Smooth muscle cell of the coronary artery (primary cell): ENCODE measurements at places on chromosomes 7 and 10. TPM values are rescaled to one million over a fixed set of nuclear protein-coding genes. Genes with fewer than 3 reads are reported as not detected.

The PTPRZ1 gene
- 0.12 and 0.15 TPM in 2 replicates for total RNA-seq

The MYH16 gene
- 0.08 TPM in 1 of 2 replicates, not detected in the other for total RNA-seq

The NAT16 gene
- total RNA-seq, result not detected in 2 replicates

The HERC4 gene
- 36.0 and 38.2 TPM in 2 replicates for total RNA-seq

The MSMB gene
- not detected in 2 replicates for total RNA-seq

The PRSS1 gene
- not detected in 2 replicates for total RNA-seq

The NYAP1 gene
- 0.12 and 0.38 TPM in 2 replicates for total RNA-seq

The TMEM60 gene
- total RNA-seq, result 13.5 and 13.7 TPM in 2 replicates

The ZFAND2A gene
- total RNA-seq, result 10.1 and 28.6 TPM in 2 replicates

The OR6V1 gene
- total RNA-seq, result not detected in 2 replicates

The CYP2W1 gene
- total RNA-seq, result not detected in 2 replicates

The SEMA3E gene
- 1.1 TPM in 1 of 2 replicates, not detected in the other for total RNA-seq

The ACSM6 gene
- total RNA-seq, result not detected in 2 replicates
